ENCODE measurements at places on chromosomes 5 and 9. TPM values are rescaled to one million over a fixed set of nuclear protein-coding genes. Genes with fewer than 3 reads are reported as not detected.

The LHX3 gene
- not detected for total RNA-seq

- no peak for DNase-seq
Observed at GRCh38 chr5:2894316-2894715, 142.8 kb upstream of the IRX2 start.

The MAPK9 gene
- 42.4 TPM for total RNA-seq

GRCh38 chr5:143705381-143705780, 106.6 kb upstream of the HMHB1 start:
- DNase-seq, result no peak

DNA sequence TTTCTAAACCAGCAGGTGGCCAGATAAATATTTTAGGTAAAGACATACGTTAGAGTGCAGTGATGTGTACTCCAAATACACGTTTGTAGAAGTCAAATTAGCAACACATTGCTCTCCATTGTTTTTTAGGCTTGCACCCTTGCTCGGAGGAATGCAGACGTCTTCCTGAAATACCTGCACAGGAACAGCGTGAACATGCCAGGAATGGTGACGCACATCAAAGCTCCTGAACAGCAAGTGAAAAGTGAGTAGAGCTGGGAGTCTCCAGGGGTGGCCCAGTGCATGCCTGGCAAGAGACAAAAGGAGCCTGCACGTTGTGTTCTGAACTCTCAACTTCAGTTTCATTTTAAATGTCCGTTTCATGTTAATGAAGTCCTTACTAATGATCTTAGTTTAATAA, 207.5 kb upstream of the OTULINL start:
- DNase-seq, result no peak

The SPATA6L gene
- 0.35 TPM for total RNA-seq

DNA sequence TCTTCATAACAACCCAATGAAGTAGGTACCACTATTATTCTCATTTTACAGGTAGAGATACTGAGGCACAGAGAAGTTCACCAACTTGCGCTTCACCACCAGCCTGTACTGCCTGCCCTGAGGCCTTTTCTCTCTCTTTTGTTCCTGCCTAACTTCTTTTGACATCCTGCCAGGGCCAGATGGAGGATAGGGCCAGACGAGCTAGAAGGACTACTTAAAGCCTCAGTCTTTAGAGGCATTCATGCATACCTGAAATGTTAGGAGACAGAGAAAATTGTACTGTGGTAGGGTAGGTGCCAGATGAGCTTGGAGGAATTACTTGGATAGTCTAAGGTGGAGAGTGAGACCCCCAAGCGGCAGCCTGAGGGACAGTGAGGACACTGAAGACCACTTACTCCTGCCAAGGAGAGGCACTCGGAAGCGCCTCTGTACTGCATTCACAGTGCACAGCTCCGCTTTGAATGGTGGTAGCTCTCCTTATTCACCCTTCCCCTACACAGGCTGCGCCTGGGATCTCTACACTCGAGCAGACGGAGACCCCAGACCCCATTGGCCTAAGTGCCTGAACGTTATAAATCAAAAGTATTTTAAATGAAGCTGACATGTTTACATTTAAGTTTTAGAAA, 6.2 kb upstream of the ORM1 start:
- DNase-seq, result no peak

DNA sequence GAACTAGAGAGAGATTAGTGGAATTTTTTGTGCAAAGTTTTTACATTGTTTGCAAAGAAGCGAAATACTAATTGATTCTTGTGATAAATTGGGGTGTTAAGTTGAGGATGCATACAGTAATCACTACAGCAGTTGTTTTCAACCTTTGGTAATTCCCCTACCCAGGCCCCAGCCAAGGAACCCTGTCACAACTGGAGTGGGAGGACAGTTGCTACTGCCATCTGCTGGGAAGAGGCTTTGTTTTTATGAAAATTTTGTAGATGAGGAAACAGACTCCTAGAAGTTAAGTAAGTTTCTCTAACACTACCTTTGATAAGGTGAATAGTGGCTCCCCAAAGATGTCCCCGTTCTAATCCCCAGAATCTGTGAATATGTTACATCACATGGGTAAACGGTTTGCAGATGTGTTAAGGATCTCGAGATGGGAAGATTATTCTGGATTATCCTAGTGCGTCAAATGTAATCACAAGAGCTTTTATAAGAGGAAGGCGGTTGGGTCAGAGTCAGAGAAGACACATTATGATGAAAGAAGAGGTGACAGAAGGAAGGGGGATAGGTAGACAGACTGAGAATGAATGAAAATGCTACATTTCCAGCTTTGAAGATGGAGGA, 34.0 kb upstream of the PPP1R2B start:
- no peak for DNase-seq

The PCDHAC1 gene
- total RNA-seq, result 0.13 TPM

- DNase-seq, result no peak
Observed at GRCh38 chr9:27591093-27591492, 17.8 kb upstream of the C9orf72 start.

The CD180 gene
- 0.65 TPM for total RNA-seq

DNA sequence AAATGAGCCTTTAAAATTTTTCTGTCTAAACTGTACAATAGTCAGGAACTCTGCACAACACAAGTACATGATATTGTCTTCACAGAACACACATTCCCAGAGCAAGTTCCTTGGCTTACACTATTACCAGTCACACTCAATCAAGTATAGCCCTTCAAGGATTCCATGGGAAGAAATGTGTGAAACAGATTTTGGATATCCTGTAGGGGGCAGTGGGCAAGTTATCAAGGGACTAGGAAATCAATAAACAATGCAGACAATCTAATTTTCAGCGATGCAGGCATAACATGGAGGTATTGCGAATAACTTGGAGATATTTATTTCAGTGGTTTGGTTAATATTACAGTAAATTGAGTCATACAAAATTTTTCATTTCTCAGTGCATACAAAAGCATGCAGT, 1171.5 kb upstream of the NUDT12 start:
- DNase-seq, result no peak

- no peak for DNase-seq
Observed at GRCh38 chr5:128276537-128277216, 193.1 kb downstream of the SLC12A2 start.

The HABP4 gene
- 22.8 TPM for total RNA-seq

The RHOBTB3 gene
- 81.1 TPM for total RNA-seq

The DBH gene
- not detected for total RNA-seq

The RNF208 gene
- total RNA-seq, result 24.8 TPM

Data from Right ventricle myocardium superior (tissue), 1 donor.